ENCODE measurements at places on chromosomes 11 and 22.
A peak's percentile ranks its signal among the peaks of the same experiment; 100 is the strongest.

- peak; percentile 22 for DNase-seq
Observed at GRCh38 chr11:94511932-94512781, at the start of gene C11orf97. TSS of gene C11orf97 (plus strand) at chr11:94512461. CDS start at chr11:94512529, 68 bp downstream.

DNA sequence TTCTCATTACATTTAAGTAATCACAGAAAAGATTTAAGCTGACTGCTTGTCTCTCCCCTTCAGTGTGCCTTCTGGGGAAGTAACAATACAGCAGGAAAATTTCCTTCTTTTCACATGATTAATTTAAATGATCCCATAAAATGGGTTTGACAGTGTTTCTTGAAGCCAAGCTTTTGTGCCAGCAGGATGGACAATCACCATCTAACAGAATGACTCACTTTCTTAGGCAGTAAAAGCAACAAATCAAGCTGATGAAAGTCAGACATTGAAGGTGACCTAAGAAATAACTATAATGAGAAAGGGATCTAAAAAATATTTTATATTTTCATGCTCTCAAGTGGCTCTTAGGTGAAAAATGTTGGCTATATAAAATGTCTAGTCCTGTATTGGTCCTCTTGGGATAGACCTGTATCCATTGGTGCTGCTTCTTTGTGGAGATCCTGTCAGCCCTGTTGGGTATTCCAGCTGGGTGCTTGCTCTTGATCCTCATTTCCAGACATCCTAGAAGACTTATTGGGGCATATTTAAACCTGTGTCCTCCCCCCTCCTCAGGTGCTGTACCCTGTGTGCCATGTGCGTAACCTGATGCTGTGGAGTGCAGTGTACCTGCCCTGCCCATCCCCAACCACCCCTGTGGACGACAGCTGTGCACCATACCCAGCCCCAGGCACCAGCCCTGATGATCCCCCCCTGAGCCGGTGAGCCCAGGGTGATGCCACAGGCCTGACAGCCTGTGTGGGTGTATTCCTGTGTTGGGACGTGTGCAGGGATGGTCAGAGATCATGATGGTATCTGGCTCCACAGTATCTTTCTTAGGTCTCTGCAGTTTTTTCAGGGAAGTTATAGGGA is 62.7 kb upstream of the HORMAD2 start:
- DNase-seq, result no peak

DNA sequence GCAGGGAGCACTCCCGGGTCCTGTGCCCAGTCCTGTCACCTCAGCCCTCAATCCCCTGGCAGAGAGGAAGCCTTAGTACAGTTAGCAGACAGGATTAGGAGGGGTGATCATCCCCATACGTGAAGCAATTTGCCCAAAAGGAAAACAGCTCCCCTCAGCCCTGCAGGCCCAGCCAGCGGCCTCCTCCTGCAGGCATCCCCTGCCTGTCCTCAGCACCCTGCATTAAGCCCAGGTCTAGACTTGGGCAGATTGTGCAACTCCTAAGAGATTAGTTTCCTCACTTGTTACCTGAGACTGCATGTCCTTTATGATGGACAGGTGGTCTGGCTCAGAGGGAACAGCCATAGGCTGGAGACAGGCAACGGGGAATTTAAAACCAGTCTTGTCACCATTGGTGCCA is 95.5 kb upstream of the TMEM45B start:
- DNase-seq, result no peak

DNA sequence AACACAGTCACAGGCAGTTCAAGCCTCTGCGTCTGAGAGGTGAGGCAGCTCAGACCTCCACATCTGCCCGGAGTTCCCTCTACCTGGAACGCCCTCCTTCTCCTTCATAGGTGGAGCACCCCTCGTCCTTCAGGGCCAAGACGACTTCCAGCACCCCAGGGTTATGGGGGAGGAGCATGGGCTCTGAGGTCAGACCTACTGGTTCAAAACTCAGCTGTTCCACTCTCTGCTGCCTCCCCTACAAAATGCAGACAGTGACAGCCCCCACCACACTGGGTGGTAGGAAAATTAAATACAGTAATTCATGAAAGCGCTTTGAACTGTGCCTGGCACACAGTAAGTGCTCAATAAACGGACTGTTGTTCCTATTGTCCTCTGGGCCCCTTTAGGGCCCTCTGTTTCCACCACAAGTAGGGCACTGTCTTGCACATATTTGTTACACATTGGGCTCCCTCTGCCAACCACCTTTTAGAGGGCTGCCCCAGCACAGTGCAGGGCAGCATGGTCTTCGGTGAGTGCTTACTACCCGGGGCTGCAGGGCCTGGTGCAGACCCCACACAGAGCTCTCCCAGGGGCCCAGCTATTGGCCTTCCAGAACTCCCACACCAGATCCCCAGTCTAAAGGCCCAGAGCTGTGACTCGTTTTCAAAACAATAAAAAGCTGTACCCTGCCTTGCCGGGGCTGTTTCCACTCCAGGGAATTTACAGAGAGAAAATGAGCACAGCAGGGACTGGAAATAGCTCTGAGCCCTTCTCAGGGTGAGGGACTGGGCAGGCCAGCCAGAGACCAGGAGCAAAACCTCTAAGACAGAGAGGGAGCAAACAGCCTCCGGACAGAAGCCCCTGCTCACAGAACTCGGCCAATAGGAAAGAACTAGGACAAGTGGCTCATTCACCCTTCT is 2.5 kb downstream of the TMEM184B start:
- DNase-seq, result no peak

GRCh38 chr11:8268530-8269400 is 5.1 kb upstream of the LMO1 start:
- DNase-seq, result no peak

DNA sequence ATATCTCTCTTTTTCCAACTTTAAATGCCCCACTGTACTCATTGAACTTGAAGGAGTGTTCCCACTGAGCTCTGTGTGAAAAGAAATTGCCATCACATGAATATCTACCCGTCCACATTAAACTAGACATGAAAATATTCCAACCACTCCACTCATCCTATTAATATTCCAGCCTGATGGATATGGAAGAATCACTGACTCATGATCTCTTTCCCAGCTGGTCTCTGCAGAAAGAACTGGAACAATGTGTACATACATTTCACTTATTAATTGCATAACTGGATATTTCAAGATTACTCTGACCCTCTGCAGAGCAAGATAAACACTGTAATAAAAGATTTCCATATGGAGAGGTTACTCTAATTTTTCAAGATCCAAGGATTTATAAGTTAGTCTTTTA is 711.1 kb upstream of the LRRC4C start:
- no peak for DNase-seq

DNA sequence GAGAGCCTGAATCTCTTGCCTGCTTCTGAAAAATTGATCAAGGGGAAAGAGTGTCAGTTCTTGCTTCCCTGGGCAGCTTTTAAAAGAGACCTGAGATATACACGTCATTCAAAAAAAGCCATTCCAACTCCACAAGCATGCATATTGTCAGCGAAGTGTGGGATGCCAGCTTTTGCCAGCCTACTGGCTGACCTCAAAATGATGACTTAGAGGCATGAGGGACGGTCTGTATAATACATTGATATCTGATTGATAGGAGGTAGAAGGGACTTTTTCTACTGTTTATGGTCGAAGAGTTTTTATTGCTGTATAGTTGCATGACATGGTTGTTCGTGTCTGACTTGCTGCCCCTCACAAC is 126.3 kb downstream of the MICAL2 start:
- no peak for DNase-seq

Data from activated CD8-positive, alpha-beta memory T cell treated with anti-CD3 and anti-CD28 coated beads for 1 hour (primary cell).